ENCODE measurements at places on chromosomes 5 and 9.

DNA sequence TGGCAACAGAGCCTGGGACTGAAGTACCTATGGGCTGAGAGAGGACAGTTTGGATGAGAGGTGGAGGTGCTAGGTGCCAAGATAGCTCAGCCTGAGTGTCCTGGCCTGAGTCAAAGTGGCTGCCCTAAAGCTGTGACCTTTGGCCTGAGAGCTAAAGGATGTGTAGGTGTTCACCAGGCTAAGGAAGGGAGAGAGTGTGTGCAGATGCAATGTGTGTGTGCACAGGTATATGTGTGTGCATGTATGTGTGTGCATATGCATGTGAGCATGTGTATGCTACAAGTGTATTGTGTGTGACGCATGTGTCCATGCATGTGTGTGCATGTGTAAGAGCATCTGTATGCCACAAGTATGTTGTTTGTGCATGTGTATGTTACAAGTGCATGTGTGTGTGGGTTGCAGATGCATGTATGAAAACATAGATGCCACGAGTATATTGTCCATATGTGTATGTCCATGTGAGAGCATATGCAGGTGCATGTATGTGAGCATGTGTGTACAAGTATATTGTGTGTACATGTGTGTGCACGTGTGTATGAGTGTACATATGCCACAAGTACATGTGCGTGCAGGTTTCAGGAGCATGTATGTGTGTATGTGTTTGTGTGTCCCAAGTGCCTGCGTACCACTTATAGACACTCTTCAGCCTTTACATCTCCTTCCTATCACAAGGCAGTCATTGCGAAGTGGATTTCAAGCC is 102.6 kb downstream of the SH3TC2 start:
- no peak for DNase-seq

DNA sequence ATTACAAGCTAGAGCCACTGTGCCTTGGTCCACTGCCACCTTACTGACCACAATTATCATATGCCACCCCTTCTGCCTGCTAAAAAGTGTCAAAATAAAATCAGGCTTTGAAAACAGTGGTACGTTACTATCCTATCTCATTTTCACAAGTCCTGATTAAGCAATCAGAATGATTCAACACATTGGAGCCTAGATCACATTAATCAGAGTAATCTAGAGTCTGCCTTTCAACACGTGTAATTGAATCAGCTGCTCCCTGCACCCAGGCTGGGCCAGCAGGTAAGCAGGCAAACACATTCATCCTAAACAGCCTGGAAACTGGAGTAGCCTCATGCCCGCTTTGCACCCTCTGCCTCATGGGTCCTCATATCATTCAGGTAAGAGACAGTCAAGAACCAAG is 186.2 kb downstream of the DCP2 start:
- DNase-seq: peak; percentile 67

- no peak for DNase-seq
Measured at GRCh38 chr5:128052780-128053179, 30.8 kb upstream of the SLC12A2 start.

DNA sequence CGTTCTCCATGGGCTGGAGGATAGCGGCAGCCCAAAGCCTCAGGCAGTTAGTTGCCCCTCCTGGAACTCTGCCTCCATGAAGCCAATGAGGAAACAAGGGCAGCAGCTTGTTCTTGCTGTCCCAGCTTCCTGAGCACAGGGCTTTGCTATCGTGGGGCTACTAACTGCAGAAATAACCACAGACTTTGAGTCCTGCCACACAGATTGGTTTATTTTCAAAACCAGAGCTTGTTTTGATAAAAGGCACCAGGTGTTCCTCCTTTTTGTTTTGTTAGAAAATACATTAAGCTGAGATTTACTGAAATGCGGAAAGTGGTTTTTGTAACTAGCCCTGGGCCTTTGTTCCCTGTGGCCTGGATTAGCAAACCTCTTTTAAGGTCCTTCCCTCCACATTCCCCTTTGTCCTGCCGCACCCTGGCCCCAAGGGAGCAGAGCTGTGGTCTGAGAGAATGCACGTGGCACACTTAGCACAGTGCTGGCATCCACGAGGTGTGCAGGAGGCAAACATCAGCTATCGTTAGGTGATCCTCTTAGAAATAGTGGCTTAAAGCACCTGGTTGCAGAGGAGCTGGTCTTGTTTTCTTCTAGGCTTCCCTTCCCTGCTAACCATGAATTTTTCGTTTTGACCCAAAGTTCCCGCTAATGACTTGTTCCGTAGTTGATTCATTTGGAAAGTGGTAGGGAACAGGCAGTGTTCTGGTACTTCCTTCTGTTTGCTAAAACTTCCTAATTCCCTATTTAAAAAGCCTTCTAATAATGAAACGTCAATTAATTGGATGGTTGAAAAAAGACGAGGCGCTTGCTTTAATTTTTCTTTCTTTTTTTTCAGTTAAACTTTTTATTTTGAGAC is 21.5 kb downstream of the MVB12B start:
- no peak for DNase-seq

- peak; percentile 73 for DNase-seq
Measured at GRCh38 chr5:10556289-10556807, 7.5 kb upstream of the ANKRD33B start.

- no peak for DNase-seq
Measured at GRCh38 chr5:54959673-54960418, 25.5 kb downstream of the ESM1 start.

DNA sequence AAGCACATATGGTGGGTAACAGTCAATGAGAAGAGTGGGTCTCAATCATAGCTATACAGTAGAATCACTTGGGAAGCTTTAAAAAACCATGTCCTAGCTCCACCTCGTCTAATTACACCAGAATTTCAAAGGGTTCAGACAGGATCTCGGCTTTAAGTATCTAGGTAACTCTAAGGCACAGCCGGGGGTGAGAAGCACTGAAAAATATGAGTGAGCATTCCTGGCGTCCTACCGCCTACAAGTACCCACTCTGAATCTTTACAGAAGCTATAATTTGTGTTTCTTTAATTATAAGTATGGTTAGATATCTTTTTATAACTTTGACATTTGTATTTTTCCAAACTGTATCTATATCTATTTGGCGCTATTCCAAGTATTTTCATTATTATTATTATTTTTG is 16.1 kb downstream of the PAIP1 start:
- no peak for DNase-seq

DNA sequence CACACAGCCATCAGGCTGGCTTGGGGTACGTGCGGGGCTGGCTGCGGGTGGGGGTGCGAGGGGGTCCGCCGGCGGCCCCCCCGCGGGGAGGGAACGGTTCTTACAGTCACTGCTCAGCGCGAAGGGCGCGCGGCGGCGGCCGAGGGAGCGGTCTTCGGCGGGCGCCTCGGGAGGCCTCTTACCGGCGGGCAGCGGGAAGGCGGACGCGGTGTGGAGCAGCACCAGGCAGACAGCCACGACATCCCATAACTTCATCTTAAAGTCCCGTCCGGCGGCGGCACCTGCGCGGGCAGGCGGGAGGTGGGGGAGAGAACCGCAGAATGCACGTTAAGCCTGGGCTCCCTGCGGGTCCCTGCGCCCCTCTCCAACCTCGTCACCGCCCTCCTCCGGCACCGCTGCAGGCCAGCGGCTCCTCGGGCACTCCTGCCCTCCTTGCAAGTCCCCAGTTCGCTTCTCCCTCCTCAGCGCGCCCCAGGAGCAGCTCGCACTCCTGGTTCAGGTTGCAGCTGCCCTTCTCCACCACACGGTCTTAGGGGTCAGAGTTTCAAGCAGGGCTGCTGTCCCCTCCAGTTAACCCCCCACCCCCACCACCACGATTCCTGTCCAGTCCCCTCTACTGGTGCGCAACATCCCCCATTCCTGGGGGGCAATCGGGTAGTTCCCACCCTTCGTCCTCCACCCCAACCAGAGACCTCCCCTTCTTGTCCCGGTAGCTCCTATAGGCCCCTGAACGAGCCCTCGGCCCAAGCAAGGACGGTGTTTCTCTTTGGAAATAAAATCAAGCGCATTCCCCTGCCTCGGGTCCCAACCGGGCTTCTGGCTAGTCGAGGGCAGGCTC is 5.1 kb downstream of the GDNF start:
- DNase-seq: no peak

DNA sequence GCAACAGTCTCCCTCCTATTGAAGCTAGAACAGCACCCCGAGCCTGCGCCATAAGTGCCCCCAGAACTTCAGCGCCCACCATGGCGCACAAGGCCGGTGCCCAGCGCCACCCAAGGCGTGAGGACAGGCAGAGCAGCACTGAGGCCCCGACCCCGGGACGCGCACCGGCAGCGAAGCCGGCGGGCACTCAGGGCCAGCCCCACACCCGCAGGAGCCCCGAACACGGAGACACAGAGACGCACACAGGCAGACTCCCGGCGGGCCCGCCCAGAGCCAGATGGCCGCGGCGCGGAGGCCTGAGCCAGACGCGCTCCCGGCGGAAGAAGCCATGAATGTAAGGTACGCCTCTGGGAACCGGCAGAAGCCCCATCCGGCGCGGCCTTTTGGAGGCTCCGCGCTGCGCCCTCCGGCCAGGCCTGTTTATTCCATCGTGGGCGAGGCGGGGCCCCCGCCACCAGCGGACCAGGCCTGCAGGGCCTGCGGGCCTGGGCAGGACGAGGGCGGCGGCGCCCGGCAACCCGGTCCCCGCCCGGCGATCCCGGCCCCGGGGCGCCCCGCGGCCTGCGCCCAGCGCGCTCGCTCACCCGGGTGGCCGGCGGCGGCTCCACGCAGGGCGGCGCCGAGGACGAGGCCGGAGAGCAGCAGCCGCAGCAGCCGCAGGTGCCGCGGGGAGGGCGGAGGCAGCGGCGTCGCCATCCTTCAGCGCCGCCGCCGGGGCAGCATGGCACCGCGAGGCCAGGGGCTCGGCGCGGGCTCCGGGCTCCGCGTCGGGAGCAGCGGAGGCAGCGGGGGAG is 486 bp downstream of the NPDC1 start:
- DNase-seq: no peak

DNA sequence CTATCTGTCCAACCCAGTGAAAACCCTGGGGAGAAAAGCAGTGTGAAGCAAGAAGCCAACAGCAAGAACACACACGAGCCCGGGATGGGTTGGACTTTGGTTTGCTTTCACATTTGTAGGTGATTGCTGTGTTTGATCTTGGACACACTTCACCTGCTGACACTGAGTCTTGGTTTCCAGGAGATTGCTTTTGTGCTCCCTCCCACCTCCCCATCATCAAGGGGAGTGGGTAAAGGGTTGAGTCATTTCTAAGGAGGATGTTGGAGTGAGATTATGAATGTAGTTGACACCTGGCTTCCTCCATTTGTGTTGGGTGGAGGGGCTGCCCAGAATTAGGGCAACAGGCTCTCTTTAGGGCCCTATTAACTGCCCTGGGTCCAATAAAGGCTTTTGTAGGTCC is 37.5 kb downstream of the ANKDD1B start:
- no peak for DNase-seq

DNA sequence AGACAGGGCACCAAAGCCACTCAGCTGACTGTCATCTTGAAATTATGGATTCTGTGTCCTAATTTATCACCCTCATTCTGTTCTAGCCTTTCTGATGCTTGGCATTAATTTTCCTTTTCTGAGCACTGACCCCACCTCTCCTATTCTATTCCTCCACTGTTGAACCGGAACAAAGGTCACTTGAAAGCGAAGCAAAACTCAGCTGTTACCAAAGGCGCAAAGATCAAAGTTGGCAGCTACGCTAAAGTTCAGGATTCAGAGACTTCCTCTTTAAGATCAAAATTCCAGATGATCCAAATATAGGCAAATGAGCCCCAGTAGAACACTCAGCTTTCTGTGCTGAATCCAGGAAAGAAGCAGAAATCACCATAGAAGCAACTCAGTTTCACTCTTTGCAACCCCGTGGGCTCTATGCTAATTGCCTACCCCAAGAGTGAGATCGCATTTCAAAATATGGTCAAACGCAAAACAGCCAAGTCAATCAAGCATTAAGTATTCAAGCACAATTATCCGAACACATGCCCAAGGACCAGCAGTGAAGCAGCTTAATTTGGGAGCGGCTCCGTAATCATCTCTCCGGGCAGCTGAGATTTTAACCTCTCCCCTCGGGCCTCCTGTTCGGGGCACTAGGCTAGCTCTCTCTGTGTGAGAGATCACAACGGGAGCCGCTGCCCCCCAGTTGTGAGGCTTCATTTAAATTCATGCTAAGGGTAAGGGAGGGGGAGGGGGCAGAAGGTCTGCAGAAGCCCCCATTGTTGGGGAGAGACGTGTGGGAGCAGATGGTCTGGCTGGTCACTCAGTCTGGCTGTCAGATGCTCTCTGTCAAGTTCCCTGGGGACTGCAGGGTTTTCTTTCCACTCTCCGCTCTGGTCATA is 288.6 kb downstream of the ELAVL2 start:
- no peak for DNase-seq
